Mucosa of descending colon (tissue), 3 donors: ENCODE measurements at places on chromosomes 2 and 18. TPM values are rescaled to one million over a fixed set of nuclear protein-coding genes. Genes with fewer than 3 reads are reported as not detected.

The TDRD15 gene
- not detected for total RNA-seq

The GPN1 gene
- 23.3 TPM for total RNA-seq

The HOXD9 gene
- total RNA-seq = 2.2 TPM

The GNAL gene
- 20.7 TPM for total RNA-seq

The C2orf74 gene
- total RNA-seq = 2.2 TPM

The PLCD4 gene
- total RNA-seq = 2.2 TPM

The GALNT14 gene
- 0.75 TPM for total RNA-seq

The UGT1A4 gene
- 7.0 TPM for total RNA-seq

The REG1B gene
- total RNA-seq = 395 TPM

GRCh38 chr2:235549735-235550377 lies 56.0 kb downstream of the AGAP1 start:
- no peak for DNase-seq

DNA sequence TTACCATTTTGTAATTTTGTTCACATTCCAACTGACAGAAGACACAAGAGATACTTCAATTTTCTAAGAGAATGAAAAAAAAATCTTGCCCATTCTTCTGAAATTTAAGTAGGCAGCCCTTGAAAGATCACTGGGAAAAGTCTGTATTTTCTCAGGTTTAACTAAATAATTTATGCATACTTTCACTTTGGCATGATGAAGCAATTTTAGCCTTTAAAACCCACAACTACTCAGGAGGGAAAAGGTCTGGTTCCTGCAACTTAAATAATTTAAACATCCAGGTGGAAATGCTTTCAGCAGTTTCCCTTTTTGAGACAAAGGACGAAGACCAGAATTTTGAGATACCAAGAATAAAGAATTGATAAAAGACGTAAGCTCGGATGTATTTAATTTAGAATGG lies 61.4 kb downstream of the ZEB2 start:
- DNase-seq = no peak

GRCh38 chr18:68449292-68449691 lies 265.6 kb downstream of the TMX3 start:
- no peak for DNase-seq

- no peak for DNase-seq
These were observed 69.4 kb downstream of the RHOB start for GRCh38 chr2:20516291-20516645.

DNA sequence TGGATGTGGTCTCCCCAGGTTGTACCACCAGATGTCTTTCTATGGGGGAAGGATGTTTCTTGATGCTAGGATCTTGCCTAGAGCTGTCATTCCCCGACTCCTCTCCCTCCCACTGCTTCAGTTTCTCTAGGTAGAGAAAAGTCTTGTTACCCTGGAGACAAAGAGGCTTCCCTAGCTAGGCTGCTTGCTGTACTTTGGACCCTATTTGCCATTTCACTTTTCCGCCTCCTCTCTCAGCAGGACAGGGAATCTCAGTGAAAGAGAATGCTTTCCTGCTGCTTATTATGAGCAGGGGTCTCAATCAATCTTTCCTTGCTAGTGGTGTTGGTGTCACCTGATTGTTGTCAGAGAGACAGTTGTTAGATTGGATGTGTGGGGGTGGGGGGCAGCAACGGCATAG lies 818.8 kb upstream of the GYPC start:
- DNase-seq = no peak

- no peak for DNase-seq
These were observed 213.4 kb downstream of the GPD2 start for GRCh38 chr2:156649596-156649995.

- DNase-seq = peak; percentile 74
These were observed 2.2 kb downstream of the ITM2C start for GRCh38 chr2:230866756-230867523.

DNA sequence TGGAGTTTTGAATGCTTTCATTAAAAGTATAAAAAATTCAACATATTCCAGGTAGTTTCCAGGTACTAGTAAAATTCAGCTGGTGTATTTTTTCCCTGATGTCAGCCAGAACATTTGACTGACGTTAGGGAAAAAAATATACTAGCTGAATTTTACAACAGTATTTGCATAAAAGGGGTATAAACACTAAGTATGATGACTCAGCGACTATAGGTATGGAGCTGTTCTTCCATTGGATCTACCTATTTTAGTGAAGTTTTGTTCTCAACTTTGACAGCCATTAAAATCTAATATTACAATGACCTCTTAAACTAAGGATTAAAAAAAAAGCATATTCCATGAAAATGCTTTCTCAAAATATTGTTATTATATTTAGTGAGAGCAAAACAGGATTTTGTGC lies 155.9 kb downstream of the FSHR start:
- DNase-seq = no peak

DNA sequence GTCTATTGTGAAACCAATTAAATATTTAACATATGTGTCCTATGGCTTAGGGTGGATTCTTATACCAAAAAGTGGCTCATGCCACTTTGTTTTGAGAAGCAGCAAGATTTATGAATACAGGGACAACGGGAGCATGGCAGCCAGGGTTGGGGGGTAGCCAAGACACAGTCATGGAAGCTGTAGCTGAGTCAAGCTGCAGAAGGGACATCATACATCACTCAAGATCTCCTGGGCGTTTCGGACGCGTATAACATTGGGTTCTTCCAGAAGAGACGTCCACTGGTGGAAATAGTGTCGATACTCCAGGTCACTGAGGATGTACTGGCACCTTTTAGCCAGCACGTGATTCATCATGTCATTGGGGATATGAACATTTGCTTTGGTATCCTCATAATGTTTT lies 152.7 kb downstream of the RIF1 start:
- DNase-seq = no peak

DNA sequence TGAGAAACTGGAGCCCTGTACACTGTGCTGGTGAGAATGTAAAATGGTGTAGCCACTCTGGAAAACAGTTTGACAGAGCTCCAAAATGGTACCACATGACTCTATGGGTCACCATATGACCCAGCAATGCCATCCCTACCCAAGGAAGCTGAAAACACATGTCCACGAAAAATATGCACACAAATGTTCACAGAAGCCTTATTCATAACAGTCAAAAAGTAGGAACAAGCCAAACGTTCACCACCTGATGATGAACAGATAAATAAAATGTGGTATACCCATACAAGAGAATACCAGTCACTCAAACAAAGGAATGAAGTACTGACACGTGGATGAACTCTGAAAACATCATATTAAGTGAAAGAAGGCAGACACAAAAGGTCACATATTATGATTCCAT lies 4.6 kb downstream of the AFG3L2 start:
- no peak for DNase-seq

DNA sequence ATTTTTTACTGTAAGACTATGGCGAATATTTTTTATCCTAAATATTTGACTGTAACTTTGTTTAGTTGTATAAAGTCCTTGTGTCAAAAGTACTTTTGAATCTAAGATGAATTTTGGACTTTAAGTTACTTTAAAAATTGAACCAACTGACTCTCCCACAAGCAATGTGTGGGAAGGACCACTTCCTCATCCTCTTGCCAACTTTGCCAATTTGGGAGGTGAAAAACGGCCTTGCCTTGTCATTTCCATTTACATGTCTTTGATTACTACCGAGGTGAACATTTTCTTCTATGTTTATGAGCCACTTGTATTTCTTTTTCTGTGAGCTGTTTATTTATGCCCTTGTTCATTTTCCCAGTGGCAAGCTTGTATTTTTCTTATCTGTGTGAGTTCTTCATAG lies 12.8 kb upstream of the MSGN1 start:
- DNase-seq = no peak

- no peak for DNase-seq
These were observed 32.8 kb downstream of the ITPRID2 start for GRCh38 chr2:181924336-181924735.

DNA sequence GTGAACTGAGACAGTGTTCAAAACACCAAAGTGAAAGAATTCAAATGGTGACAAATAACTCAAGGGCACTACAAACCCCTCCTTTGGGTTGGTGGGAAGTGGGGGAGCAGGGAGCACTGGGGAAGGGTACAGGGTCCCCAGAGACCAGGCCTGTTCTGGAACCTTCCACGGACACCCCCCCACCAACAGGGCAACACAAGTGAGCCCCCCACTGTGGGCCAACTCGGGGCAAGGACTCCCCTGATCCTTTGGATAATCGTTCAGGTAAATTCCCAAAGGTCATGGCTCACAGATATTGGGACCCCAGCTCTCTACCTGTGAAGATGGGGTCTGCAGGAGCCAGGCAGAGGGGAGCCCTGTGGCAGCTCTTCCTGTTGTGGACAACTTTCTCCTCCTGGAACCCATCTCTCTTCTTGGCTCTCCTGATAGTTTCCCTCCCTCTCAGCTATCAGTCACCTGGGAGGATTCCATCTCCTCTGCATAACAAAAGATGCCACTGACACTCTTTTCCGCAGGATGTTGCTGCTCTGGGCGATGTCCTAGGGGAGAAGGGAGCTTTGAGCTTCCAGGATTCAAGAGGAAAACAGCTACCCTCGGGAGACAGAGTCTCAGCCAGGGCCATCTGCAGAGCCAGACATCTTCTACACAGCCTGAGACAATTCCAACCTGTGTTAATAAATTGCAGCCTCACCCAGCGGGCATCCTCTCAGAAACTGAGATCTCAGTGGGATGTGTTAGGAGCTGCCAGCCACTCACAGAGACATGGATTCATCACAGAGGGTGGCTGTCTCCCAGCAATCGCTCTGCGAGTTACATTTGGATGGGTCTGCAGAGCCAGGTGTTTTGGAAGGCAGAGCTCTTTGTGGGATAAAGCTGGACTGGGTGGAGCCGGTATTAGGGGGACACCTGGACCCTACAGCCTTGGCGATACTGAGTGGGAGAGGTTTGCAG lies 35.4 kb downstream of the MBP start:
- DNase-seq = no peak

GRCh38 chr2:113281910-113282746 lies 3.4 kb upstream of the PAX8 start:
- DNase-seq = peak; percentile 30

GRCh38 chr2:195162194-195162593 lies 494.8 kb upstream of the SLC39A10 start:
- no peak for DNase-seq

DNA sequence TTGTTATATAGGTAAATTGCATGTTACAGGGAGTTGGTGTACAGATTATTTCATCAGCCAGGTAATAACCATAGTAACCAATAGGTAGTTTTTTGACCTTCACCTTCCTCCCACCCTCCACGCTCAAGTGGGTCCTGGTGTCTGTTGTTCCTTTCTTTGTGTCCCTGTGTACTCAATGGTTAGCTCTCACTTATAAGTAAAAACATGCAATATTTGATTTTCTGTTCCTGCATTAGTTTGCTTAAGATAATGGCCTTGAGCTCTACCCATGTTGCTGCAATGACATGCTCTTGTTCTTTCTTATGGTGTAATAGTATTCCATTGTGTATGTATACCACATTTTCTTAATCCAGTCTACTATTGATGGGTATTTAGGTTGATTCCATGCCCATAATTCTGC lies 233.7 kb upstream of the EPC2 start:
- no peak for DNase-seq

- no peak for DNase-seq
These were observed 26.7 kb upstream of the ACYP2 start for GRCh38 chr2:54088719-54089118.

DNA sequence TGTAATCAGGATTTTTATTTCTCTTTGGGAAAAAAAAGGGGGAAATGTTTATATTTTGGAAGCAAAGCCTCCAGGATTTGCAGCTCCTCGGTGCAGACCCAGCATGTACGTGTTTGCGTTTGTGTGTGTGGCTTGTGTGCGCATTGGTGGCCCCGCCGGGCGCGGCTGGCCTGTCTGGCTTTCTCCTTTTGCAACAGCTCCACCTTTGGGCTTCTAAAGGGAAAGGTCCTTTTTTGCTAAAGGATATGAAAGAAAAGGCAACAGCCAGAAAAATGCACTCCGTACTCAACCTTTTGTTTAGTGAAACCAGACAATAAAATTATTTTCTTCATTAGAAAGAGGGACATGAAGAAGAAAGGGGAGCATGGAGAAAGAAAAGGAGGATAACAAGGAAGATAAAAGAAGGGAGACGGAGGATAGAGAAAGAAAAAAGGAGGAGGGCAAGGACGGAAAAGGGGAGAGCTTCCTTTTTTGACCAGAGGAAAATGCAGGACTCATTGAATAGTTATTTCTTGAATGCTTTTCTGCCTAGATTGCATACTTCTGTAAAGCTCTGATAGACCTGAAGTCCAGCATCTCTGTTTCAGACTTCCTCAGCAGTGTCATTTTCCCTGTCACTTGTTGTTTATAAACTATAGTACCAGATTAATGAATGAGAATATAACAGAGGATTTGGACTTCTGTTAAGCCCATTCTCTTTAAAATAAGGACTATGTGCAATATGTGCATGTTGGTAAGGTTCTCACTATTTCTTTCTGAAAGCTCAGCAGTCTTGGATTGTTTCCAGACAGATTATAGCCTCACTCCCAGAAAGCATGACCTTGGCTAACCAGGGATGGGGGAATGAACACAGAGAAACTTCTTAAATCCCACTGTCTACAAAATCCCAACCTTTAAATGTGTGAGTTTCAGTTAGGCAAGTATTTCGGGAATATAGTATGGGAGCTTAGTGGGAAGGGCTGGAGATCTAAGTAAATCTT lies 563.1 kb upstream of the PIK3C3 start:
- peak; percentile 25 for DNase-seq

DNA sequence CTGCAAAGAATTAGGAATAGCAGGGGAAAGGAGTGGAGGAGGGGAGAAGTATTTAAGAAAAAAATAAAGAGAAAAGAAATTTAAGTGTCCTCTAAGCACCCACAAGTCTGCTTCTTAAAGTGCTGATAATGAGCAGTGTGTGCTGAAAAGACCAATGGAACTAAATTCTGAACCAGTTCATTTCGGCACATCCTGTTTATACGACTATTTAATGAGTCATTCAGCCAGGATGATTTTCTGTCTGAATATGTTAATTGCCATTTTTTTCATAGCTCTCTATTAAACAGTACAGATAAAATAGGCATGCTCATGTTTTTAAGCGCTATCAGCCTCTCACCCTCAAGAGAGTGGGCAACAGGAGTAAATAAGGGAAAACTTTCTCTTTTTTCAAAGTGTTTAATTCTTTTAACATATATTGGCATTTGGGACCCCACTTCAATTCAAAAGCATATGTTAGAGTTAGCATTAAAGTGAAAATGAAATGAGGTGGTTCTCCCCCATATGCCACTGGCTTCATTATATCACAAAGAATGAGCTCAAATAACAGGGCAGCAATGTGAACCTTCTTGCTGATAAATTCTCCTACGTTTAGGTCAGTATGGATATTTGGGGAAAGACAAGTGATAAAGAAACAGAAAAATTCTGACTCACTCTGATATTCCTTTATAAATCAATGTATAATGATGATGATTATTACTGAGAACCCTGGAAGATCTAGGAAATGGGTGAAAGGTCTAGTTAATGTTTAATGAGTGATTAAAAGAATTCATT lies 87.5 kb downstream of the TCF4 start:
- no peak for DNase-seq

DNA sequence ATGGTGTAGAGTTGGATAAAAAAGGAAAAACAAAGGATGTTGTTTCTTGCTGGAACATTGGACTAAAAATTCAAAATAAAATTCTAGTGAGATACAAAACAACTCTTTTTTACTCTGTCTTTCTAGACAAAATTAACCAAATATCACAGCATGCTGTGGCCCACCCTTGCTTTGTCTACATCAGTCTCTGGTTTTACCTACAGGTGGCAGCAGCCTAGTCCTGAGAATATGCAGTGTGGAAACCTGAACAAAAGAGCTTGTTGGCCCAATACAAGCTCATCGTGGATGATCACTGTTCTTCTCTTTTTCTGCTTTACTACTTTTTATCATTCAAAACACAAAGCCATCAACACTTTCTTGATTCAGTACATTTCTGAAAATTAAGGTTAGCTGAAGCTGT lies 210.4 kb downstream of the CDH19 start:
- no peak for DNase-seq

- DNase-seq = no peak
These were observed 850.4 kb downstream of the GALR1 start for GRCh38 chr18:78099979-78100588.
